ENCODE measurements at places on chromosomes 7 and 10.

DNA sequence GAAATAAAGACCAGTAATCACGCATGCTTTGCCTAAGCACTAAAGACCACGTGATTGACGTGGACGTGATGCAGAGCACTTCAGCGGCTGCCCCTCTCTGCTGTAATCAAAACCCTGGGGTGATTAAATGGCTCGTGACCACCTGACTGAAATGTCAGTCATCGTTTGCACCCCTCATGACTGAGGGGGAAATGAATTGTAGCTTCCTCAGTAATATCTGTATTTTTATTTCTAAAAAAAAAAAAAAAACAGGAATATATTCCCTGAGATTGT, 148.1 kb upstream of the RSU1 start:
- no peak for DNase-seq

GRCh38 chr7:149334219-149334618, 72.2 kb downstream of the ZNF783 start:
- no peak for DNase-seq

DNA sequence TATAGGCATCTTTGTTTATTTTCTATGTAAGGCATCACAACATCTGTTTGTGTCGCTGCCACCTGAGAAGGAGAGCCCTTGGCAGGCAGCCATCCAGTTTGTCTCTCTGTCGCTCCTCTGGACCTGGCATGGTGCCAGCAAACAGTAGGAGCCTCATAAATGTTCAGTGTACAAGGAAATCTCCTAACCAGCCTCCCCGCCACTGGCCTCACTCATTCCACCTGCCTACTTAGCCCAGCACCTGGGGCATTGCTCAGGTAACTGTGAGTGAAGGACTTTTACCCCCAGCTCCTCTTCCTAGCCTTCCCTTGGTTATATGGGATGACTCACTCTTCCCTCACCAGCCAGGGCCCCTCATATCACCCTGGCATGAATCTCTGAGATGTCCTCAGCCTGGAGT, 61.7 kb upstream of the NPTX2 start:
- no peak for DNase-seq

- no peak for DNase-seq
Observed at GRCh38 chr10:114370966-114371365, 33.3 kb downstream of the AFAP1L2 start.

DNA sequence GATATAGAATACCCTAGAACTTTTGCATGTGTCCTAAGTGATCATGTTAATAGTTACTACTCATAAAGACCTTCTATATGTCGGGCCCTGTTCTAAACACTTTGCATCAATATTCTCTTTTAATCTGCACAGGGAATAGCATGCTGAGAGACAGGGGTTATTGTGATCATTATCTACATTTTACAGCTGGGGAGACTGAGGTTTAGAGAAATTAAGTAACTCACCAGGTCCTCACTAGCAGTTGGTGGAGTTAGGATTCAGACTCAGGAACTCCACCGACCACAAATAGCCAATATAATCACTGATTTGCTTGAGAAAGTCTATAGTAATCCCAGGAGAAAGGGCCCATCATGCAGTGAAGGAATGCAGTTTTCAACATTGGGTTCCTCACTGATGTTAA, 111.2 kb upstream of the ADO start:
- no peak for DNase-seq

GRCh38 chr7:29975561-29975960, 14.0 kb downstream of the SCRN1 start:
- no peak for DNase-seq

- no peak for DNase-seq
Observed at GRCh38 chr7:132029369-132030085, 473.1 kb upstream of the PODXL start.

GRCh38 chr10:80520661-80521470, 16.8 kb upstream of the SH2D4B start:
- no peak for DNase-seq

- DNase-seq = no peak
Observed at GRCh38 chr7:74452748-74453321, 871 bp upstream of the GTF2IRD1 start.

GRCh38 chr7:38709123-38709522, 78.0 kb upstream of the AMPH start:
- no peak for DNase-seq

DNA sequence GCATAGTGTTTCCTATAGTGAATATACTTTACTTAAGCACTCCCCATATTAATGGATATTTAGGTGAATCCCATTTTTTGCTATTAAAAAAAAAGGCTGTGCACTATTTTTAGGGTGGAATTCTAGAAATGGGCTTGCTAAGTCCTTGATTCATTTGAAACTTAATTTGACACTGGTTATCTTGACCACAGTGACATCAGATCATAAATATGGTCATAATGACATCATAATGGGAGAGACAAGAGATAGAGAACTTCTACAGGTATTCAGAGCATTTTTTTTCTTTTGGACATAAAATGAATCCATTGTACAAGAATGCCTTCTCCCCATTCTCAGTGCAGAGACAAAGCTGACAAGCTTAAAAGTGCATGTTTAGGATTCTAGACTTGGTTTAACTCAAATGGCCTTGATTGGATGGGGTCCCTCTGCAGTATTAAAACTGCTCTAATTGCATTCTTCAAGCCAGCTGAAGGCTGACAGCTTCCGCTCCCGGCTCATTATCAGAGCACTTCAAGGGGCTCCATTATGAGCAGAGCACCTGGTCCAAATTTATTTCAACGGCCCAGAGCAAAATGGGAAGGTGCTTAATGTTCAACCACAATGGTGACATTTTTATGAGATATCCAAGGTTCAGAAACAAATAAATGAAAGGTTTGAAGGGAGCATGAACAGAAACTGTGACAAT, 104.8 kb downstream of the JAZF1 start:
- DNase-seq = no peak

DNA sequence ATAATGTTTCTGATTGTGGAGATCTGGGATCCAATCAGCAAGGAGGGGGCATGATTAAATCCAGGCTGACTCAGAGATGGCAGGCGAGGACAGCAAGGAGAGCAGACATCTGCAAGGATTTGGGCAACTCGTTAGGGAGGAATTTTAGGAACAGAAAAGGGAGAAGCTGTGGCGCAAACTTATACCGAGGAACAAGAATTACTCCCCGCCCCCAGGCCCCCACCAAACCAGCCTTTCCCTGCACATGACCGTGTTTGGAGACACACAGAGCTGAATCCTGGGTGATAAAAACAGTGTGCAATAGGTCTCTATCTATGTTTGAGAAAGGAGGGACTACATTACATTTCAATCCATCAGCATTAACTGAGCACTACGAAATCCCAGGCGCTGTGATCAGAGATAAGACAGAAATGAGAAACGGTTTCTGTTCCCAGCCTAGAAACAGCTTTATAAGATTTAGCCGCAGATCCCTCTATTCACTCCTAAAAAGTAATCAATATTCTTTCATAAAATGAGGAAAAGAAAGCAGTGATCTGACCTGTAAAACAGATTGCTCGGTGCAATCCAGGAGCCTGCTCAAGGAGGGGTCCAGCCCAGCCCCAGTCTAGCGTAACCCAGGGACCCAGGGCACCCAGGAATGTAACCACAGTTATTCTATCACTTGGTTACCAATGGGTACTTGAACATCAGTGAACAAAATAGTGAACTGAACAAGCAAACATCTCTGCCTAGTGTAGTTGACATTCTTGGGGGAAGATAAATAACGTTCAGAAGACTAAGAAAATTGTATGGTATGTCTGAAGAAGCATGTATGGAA, 37.2 kb upstream of the RAPGEF5 start:
- DNase-seq = no peak

- DNase-seq = no peak
Observed at GRCh38 chr10:74995806-74996205, 115.7 kb upstream of the SAMD8 start.

GRCh38 chr10:70458329-70459060, 17.0 kb upstream of the NODAL start:
- no peak for DNase-seq

GRCh38 chr7:108463613-108464012, 7.4 kb upstream of the NRCAM start:
- DNase-seq = no peak

Data from GM18507 (cell line).